Activated effector memory CD4-positive, alpha-beta T cell treated with Interleukin-2 at 50 U/mL for 16 hours (primary cell): ENCODE measurements at places on chromosomes 4 and X.

DNA sequence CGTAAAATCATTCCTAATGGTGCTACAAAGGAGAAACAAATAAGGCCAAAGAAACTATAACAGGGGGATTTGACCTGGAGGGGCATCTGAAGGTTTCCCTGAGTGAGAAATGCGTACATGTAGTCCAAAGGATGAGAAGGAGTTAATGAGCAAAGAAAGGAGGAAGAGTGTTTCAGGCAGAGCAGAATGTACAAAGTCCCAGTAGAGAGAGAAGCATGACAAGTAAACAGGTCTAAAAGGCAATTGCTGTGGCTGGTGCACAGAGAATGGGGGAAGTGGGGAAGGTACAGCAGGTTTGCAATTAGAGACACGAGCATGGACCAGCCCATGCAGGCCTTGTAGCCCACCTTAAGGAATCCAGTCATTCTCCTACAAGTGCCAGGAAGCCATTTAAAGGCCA is 145.5 kb downstream of the TSPAN5 start:
- no peak for DNase-seq

GRCh38 chrX:78105944-78106650 is 2.0 kb downstream of the PGK1 start:
- DNase-seq, result peak; percentile 3

DNA sequence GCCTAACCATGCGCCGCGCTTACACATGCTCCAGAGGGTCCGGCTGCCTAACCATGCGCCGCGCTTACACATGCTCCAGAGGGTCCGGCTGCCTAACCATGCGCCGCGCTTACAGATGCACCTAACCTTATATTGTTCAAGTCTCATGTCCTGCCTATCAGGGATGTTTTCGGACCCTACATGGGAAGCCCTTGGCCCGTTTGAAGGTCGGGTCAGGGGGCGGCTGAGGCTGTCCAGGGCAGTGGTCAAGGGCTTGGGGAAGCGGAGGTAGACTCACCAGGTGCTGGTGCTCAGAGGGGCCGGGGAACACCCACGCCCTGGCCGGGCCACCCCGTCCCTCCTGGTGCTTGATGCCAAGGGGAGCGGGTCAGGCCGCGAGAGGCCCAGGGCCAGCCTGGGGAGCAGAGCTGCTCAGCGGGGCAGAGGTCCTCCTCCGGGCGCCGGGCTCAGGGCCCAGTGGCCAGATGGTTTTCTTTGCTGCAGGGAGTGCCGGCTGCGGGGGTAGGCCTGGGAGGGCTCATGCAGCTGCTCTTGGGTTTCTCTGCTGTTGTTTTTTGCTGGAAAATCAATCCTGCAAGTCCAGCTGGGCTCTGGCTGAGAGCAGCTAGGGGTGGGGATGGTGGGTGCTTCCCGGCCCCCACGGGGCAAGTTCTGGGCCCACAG is 35.4 kb upstream of the SPON2 start:
- no peak for DNase-seq

- DNase-seq, result no peak
Measured at GRCh38 chrX:153967536-153968224, 3.9 kb downstream of the HCFC1 start.

DNA sequence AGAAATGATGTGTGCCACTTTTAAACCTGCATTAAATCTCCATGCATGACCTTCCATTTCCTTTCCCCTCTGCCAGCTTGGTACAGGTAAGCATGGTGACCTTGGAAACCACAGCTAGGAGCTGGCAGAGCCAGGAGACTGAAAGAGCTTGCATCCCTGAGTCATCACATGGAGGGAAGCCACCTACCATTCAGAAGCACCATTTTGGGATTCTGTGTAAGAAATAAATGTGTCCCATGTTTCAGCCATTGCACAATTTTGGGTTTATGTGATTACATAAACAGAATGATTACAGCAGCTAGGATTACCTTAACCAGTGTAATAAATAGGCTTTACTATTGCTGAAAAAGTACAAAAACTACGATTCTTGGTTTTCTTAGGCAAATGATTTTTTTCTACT is 17.3 kb upstream of the CCDC149 start:
- DNase-seq, result no peak

- DNase-seq, result no peak
Measured at GRCh38 chr4:183588169-183588675, 70.8 kb downstream of the RWDD4 start.

GRCh38 chr4:56646341-56646740 is 34.8 kb downstream of the HOPX start:
- DNase-seq, result no peak
